SJSA1 (cell line): ENCODE measurements at places on chromosomes 2 and 18. TPM values are rescaled to one million over a fixed set of nuclear protein-coding genes. Genes with fewer than 3 reads are reported as not detected.

DNA sequence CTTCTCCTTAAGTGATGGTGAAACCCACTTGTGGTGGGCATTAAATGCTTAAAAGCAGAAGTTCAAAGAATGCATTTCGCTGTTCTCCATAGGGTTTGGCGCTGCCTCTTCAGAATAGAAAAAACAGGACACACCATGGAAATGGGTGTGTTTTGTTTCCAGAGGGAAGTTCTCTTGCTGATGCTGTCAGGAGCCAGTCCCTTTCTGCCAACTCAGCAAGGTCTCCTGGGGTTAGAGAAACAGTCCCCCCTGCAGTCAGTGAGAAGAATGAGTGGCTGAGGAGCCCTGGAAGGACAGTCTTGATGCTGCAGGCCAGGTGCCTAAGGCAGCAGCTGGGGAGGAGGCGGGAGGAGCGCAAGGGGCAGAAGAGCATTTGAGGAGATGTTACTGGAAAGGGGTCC lies 37.8 kb upstream of the ASAP2 start:
- DNase-seq: no peak

DNA sequence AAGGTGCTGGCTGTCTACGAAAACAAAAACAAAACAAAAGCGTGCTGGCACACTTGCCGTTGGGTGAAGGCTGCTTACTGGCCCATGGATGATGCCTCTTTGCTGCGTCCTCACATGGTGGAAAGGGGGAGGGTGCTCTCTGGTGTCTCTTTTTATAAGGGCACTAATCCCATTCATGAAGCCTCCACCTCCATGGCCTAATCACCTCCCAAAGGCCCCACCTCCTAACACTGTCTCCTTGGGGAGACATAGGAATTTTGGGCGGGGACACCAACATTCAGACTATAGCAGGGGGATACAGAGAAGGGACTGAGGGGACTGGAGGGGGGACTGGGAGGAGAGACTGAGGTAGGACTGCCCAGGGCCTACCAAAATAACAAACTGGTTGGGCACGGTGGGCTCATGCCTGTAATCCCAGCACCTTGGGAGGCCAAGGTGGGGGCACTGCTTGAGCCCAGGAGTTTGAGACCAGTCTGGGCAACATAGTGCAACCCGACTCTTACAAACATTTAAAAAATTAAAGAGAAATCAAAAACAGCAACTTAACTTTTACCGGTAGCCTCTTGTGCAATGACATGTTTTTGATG lies 14.5 kb downstream of the PTMA start:
- no peak for DNase-seq

The COLEC12 gene
- total RNA-seq: 58.8 and 111 TPM in 2 replicates

The SMAD7 gene
- 52.2 and 64.5 TPM in 2 replicates for total RNA-seq

The ATP8B1 gene
- total RNA-seq: 7.5 and 12.4 TPM in 2 replicates
